Stimulated activated CD4-positive, alpha-beta T cell treated with anti-CD3 and anti-CD28 coated beads, Interleukin-1b, Interleukin-23, amount 100 ng/mL, for 48 hours (primary cell): ENCODE measurements at places on chromosomes 13 and 19.

GRCh38 chr19:56377105-56377924 lies 16.0 kb downstream of the ZNF582 start:
- DNase-seq: no peak

DNA sequence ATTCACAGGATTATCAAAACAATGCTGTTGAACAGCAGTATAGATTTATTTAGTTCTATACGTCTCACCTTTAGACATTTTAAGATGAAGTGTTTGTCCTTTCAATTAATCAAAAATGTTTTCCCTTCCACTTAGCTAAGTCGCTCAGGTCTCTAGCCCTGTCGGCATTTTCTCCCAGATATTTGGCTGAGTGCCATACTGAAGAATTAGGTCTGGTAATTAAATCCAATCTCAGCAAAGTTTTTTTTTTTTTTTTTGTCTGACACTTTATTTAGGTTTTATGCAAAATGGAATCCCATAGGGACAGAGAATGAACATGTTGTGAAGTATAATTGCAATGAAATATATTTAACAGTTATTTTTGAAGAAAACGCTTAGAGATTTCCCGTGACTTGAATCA lies 44.1 kb downstream of the RFC3 start:
- no peak for DNase-seq

GRCh38 chr13:94173312-94173854 lies 306.1 kb downstream of the DCT start:
- no peak for DNase-seq

DNA sequence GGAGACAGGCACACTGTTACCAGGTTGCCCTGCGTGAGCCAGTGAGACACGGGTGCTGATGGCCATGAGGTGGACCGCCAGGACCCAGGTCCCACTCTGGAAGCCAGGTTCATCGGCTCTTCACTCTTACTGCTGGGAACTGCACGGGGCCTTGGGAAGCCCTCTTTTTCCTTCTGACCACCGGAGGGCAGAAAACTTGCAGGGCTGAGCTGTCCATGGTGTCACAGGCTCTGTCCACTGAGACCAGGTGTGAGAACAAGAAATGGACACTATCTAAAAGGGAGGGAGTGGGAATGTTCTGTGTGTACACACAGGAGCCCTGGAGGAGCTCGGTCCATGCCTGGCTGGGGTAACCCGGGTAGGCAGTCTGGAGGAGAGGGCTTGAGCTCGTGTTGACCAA lies 93.4 kb downstream of the UQCRFS1 start:
- no peak for DNase-seq

DNA sequence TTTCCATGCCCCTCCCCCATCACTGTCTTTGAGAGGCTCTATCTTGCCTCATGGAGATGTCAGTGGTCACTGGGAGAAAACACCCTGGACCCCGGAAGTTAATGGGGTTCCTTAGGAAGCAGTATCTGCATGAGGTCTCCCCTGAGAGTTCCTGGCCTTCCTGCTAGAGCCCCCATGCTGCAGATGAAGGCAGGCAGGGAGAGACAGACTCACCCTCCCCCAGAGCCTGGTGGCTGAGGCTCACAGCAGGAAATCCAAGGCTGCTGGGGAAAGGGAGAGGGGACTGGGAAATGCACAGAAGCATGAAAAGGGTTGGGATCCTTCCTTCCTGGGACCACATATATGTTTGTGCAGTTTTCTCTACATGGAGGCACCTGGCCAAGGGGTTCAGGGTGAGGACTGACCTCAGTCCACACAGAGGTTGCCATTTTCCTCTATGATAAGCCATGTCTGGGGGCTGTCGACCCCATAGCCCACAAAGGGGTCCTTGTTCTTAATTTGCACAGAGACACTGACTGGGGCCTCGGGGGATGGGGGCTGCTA lies 95.4 kb downstream of the RNASEH2B start:
- no peak for DNase-seq

- DNase-seq: peak; percentile 74
These were observed 17.8 kb upstream of the ADGRE5 start for GRCh38 chr19:14363183-14364097.

- no peak for DNase-seq
These were observed 19.8 kb upstream of the NAA16 start for GRCh38 chr13:41291246-41291645.
